LHCN-M2 (cell line): ENCODE measurements at places on chromosomes 3 and 15. TPM values are rescaled to one million over a fixed set of nuclear protein-coding genes. Genes with fewer than 3 reads are reported as not detected.

DNA sequence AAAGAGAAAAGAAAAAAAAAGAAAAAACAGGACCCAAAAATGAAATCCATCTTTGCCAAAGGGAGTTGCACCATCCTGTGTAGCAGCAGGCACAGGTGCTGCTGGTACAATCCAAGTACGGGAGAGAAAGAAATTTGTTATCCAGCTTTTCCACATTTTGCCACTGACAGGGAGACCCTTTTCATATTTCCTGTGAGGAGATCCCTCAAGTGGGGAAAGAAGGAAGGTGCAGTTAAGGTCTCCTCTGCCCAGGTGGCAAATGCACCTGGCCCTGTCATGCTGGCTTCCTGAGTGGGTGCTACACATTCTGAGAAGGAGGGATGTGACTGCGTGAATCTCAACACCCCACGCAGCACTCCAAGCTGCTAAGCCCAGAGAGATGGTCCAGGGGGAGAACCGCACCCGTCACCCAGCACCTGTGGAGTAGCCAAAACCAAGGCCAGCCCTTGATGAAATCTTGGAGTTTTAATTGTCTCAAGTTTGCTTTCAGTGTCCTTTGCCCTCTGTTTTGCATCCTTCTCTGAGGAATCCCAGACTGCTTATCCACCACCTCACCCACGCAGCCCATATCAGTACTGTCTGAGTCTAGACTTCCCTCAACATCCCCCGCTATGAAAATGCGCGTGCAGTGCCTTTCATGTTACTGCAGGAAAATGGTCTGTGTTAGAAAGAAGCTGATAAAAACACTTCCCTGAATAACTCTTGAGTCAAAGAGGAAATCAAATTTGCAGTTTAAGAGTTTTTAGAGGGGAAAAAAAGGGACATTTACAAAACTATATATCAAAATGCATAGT lies 141.9 kb upstream of the THBS1 start:
- no peak for DNase-seq

The RFT1 gene
- 23.2 and 31.6 TPM in 2 replicates for total RNA-seq

The TRIM71 gene
- not detected in 2 replicates for total RNA-seq

DNA sequence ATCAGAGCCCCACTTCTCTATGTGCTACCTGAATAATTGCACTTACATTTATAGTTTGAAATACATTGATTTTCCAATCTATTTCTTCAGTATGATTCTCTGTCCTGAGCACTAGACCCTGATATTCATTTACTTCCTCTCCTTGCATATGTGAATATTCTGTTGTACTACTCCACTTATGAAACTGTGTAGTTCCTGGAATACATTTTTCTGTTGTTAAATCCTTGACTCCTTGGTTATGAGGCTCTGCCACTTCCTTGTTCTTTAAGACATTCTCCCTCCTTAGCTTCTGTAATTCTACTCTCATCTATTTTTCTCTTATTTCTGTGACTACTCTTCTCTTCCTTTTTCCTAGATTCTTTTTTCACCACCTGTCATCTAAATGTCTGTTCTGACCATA lies 12.9 kb upstream of the MGA start:
- DNase-seq: peak; percentile 6

DNA sequence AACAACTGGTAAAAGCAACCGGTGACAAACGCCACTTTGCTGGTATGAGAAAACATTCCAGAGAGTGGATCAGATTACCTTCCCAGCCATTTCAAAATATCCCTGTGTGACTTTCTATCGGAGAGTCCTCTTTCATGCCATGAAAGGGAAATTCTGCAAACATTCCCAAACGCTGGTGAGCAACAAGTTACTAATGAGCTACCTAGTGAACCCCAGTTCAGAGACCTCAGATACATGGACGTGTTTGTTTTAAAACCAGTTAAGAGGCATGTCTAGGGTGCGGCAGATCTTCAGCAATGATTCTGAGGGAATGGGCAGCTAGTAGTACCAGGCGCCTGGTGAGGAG lies 418.2 kb upstream of the NR2F2 start:
- DNase-seq: peak; percentile 18

The MCF2L2 gene
- 0.13 and 0.23 TPM in 2 replicates for total RNA-seq

GRCh38 chr3:45547764-45548680 lies 46.5 kb upstream of the LIMD1 start:
- DNase-seq: no peak

The FRG2C gene
- not detected in 2 replicates for total RNA-seq

- DNase-seq: no peak
Observed at GRCh38 chr3:40068636-40069035, 240.9 kb upstream of the EIF1B start.

The ZMYND10 gene
- total RNA-seq: 1.3 and 1.9 TPM in 2 replicates

DNA sequence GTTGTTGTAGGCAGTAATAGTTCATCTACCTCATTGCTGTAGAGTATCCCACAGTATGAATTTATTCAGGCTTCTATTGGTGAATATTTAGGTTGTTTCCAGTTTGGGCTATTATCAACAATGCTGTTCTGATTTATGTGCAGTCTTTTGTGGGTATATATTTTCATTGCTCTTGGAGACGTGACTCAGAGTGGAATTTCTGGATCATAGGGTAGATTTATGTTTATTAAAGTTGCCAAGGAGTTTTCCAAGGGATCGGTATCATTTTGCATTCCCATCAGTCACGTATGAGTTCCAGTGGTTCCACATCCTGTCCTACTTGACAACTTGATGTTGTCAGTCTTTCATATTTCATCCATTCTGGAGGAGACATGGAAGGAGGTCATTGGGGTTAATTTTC lies 8.4 kb upstream of the HRH1 start:
- DNase-seq: peak; percentile 97

The GLT8D1 gene
- 77.3 and 85.2 TPM in 2 replicates for total RNA-seq

The CRYGS gene
- 1.4 and 1.7 TPM in 2 replicates for total RNA-seq

The PLA2G4D gene
- not detected in 2 replicates for total RNA-seq

DNA sequence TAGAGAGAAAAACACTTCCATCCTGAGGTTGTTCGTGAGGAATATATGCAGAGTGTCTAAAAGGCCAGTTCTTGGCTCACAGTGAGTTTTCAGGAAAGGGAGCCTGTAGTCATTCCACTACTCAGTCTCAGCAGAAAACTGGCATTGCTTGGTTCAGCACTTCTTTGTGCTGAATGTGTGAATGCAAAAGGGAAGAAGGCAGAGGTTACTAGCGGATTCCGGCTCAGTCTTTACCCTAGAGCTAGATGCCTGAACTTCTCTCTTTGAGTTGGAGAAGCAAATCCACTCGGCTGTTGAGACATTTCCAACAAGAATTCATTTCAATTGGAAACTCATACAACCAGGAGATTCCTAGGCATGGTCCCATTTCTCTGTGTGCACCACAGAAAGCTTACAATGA lies 23.1 kb upstream of the FRMD4B start:
- no peak for DNase-seq

The TRH gene
- not detected in 2 replicates for total RNA-seq

The PP2D1 gene
- total RNA-seq: not detected in 2 replicates

The GOLGA8G gene
- under 0.01 and 0.11 TPM in 2 replicates for total RNA-seq

- DNase-seq: peak; percentile 91
Observed at GRCh38 chr3:167876620-167877281, 141.2 kb downstream of the SERPINI1 start.

DNA sequence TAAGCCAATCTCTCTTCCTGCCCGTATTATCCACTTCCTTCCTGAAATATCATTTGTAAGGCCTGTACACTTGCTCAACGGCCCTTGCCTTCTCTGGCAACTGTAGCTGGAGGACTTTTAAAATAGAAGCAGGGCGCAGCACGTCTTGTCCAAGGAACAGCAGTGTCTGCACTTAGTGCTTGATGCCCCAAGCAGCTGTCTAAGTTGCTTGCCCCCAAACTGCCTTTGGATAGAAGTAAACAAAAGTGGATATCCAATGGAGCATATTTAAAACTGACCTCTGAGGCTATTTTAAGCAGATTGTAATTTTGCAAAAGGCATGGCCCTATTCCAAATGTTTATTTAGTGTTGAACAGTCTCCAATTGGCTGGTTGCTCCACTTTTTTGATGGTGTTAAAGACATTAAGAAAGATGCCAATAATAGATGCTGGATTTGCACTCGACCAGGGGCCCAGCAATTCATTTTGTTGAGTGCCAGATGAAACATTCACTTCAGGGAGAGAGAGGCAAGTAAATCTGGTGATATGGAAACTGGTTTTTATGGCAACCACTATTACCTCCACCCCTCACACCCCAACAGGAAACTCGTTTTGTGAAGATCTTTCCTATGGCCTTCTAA lies 526.8 kb upstream of the TBL1XR1 start:
- peak; percentile 63 for DNase-seq

GRCh38 chr3:20194793-20195460 lies 8.9 kb upstream of the SGO1 start:
- no peak for DNase-seq

DNA sequence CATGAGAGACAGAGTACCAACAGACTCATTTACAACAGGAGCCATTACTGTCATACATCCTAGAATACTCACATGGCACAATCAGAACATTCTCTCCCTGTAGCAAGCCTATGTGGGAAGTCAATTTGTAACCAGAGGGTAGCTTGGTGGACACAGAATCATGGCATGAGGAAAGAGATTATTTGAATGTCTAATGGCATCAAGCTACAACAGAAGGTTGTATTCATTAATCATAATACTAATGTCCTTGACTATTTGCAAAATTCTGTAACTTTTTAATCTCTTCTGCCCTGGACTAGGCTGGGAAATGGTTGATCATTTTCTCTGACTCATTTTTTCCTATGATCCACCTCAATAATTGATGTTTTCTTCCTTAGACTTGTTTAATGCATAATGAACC lies 345.2 kb upstream of the IL12A start:
- DNase-seq: no peak

DNA sequence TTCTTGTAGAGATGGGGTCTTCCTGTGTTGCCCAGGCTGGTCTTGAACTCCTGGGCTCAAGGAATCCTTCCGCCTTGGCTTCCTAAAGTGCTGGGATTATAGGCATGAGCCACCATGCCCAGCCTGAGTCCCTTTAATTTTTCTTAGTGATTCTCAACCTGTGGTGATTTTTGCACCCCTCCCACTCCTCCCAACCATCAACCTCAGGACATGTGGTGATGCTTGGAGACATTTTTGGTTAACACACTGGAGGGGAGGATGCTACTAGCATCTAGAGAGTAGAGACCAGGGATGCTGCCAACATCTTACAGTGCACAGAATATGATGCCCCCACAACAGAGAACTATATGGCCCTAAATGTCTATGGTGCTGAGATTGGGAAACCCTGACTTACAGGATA lies 83.0 kb upstream of the LMOD3 start:
- no peak for DNase-seq

DNA sequence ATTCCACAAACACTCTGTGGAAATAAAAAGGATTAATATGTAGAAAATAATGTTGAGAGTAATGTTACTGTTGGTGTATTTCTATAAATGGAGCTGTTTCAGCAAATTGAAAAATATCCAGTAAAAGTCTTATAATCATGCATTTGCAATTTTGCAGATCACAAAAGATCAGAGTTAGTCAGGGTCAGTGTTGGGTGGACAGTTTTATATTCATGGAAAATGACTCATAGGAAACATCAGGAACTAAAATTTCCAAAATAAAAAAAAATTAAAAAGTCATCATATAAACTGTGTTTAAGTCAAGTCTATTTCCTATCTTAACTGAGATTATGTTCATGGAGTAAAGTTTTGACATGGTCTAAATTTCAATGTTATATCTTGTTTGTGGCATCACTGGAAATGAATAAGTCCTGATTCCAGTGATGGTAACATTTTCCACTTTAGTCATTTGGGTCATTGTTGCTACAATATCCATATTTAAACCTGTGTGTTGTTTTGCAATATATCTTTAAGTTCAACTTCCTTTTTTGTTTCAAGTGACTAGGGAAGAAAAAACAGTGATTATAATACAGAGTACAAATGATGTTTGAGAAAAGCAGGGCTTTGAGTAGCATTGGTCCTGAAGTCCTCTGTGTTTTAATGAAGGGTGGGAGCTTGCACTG lies 37.8 kb downstream of the MITF start:
- DNase-seq: no peak

GRCh38 chr3:10855871-10856662 lies 40.0 kb downstream of the SLC6A11 start:
- DNase-seq: no peak

DNA sequence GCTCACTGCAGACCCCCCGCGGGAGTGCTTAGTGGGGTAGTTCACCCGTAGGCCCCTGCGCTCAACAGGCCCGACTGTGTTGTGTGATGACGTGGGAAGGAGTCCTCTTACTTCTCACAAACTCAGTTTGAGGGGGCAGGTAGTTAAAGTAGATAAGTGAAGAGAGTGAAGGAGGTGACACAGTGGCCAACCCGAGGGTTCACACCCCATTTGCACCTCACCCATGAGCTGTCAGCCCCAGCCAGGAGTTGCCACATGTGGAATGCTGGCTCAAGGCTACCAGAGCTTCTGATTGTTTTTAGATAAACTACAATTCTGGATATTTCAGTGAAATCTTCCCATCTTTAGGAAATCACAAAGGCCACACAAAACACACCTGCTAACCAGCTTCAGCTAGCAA lies 64.1 kb upstream of the ABHD17C start:
- no peak for DNase-seq
